ENCODE measurements at places on chromosomes 13 and 19.

GRCh38 chr19:31451686-31452330 lies 102.6 kb upstream of the TSHZ3 start:
- no peak for DNase-seq

- peak; percentile 24 for DNase-seq
Observed at GRCh38 chr13:59532405-59532804, 631.3 kb downstream of the DIAPH3 start.

DNA sequence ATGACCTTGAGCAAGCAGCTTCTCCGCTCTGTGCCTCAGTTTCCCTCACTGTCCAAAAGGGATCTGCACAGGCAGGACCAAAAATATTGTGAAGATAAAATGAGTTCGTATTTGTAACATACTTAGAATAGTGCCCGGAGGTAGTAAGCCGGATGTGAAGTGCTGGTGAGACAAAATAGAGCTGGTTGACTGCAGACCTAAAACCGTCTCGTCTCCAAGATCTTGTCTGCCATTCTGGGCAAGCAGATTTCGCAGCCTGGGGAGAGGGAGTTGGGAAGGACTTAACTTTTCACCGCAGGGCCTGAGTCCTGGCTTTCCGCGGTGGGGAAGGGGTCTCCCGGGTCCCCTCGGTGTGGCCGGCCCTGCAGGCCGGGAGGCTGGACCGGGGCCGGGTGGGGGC lies 8.2 kb upstream of the BBC3 start:
- no peak for DNase-seq

DNA sequence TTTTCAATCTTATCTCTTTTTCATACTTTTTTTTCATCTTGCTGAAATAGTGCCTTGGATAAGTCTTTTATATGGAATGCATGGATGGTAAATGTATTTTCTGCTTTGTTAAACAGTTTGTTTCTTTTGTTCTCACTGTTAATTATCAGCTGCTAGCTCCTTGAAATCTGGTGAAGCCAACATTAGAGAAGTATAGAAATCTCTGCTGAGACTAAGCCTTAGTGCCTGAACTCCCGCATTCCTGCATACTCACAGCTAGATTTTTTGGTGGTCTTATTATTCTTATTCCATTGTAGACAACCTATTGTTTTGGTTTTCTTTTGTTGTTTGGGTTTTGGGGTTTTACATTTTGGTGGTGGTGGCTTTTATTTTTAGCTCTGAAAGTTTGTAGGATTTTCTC lies 48.4 kb downstream of the DNAJC15 start:
- DNase-seq = no peak

DNA sequence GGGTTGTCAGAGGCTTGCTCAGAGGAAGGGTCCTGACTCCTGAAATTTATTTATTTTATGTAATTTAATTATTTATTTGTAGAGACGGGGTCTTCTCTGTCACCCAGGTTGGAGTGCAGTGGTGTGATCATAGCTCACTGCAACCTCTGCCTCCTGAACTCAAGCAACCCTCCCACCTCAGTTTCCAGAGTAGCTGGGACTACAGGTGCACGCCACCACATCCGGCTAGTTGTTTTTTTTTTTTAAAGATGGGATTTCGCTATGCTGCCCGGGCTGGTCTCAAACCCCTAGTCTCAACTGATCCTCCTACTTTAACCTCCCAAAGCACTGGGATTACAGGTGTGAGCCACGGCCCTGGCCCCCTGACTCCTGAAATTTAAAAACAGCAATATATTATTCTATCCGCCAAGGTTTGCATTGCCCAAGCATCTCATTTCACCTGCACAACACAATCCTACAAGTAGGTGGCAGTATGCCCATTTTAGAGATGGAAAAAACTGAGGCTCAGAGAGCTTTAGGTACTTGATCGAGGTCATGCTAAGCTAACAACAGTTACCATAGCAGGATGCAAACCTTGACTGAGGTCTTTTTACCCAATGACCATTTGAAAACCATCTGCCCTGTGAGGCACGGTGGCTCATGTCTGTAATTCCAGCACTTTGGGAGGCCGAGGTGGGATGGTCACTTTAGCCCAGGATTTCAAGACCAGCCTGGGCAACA lies 18.1 kb downstream of the ARHGEF18 start:
- peak; percentile 40 for DNase-seq

DNA sequence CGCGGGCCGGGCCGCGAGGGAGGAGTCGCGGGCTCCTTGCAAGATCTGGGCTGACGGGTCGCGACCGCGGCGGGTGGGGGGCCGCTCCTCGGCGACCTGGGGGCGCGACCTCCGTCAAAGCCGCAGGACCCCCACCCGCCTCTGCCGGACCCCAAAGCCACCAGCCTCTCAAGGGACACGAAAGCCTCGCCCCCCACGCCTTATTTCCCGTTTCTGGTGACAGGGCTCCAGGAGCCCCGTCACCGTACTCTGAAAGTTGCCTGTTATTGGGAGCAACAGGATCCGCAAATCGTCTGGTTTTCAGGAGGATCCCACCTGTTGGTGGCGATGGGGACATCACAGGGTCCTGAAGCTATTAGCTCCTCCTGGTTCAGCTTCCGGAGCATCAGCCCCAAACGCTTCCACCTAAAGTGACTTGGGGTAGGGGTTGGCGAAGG lies 530 bp downstream of the MAU2 start:
- DNase-seq = peak; percentile 35

DNA sequence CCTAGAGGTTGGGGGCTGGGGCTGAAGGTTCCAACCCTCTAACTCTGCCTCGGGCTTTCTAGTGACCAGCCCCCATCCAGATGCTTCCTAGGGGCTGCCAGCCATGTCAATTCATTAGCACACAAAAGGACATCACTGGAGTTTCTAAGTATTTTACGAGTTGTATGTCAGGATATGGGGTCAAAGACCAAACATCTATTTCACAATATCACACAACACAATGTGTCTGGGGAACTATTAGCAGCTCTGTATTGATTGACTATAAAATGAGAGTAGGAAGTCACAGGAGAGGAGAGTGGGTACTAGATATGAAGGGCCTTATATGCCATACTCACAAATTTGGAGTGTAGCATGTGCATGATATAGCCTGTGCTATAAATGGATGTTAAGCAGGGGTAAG lies 42.1 kb downstream of the LPAR6 start:
- DNase-seq = no peak

DNA sequence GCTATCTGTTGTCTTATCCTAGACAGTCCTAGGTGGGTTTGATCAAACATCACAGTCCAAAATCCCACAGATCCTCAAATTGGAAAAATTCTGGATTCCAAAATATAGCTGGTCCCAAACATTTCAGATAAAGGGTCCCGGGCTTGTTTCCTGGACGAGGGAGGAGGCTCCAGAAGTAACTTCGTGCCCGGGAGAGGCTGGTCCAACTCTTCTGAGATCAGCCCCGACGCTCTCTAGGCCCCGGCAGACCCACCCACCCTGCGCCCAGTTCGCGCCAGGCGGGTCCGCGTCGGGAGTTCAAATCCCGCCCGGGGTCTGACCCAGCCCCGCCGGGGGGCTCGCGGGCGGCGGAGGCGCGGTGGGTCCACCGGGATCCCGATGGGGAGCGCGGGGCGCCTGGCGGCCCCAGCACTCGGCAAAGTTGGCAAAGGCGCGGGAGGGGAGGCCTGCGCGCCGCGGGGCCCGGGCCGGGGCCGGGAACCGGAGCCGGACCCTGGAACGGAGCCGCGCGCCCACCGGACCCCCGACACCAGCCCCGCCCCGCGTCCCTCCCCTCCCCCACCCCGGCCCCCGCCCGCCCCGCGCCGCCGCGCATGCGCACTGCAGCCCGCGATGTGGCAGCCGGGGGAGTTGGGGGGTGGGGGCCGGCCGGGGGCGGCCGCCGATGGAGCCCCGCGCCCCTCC lies 513 bp downstream of the MIER2 start:
- peak; percentile 57 for DNase-seq

DNA sequence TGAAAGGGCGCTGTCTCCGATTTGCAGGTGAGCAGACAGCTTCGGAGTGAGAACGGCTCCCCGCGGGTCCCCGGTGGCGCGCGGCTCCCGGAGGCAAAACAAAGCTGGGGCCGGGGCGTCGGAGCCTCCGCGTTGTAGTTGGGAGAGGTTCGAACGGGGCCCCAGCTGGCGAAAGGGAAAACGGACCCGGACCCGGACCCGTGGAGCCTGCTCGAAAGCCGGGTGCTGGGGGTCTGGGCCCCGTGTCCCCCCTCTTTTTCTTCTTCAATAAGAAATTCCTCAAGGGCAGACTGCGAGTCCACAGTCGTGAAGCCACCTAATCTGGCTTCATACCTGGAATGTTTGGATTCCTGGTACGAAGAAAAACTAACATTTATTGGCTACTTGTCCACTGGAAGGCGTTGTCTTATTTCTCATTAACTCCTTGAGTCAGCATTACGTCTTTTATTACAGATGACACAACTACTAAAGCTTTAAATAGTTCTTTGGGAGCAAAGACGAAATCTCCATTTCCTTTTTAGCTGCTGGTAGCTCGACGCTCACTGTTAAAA lies 632 bp upstream of the MTIF3 start:
- DNase-seq = peak; percentile 50

- DNase-seq = no peak
Observed at GRCh38 chr19:11265785-11266236, 3.5 kb upstream of the DOCK6 start.

- no peak for DNase-seq
Observed at GRCh38 chr19:15864824-15865223, 33.0 kb downstream of the CYP4F2 start.

DNA sequence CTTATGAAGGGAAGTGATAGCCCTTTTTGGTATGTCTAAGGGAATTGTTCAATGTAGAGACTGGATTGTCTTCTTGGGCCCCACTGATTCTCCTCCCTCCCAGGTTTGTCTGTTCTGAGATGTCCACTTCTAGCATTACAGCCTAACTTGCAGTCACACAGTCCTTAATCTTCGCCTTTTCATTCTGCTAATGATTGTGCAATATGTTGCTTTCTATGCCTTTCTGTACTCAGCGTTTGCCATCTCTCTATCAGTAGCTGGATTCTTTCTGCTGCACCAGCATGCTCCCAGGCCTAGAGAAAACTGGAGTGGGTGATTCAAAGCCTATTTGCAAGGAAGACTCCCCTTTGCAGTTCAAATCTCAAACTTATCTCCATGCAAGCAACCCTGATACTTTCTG lies 307.5 kb upstream of the DACH1 start:
- no peak for DNase-seq

DNA sequence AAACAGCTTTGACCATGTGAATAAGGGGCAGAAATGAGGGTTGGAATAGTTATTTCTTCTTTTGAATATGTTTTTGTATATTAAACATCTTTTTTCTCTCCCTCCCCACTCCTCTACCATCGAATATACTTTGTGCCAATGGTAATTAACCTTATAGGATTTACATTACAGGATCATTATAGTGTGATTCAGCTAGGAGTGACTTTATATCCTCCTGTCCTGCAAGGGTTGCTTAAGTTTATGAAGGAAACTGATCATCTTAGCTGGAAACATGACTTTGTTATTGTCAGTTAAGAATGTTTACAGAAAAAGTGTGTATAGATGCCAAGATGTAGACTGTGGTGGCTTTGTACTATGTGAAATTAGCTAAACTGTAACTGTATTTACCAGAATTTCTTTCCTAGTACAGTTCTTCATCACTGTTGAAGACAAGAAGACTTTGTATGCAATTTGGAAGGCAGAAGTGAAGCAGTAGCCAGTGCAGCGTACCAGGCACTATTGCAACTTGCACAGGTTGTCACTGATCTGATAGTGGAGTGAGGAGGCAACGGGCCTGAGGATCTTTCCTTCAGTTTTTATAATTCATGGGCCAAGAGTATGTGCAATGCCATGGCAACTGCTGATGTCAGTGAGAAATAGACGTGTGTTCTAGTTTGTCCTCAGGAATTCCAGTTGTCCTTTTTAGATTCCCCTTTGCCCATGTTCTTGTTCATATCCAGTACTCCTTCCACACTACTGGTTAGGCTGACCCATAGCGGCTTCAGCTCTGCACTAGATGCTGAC lies 8.2 kb upstream of the PAN3 start:
- no peak for DNase-seq

GRCh38 chr19:52963247-52963618 lies 552 bp upstream of the ZNF816 start:
- DNase-seq = no peak

DNA sequence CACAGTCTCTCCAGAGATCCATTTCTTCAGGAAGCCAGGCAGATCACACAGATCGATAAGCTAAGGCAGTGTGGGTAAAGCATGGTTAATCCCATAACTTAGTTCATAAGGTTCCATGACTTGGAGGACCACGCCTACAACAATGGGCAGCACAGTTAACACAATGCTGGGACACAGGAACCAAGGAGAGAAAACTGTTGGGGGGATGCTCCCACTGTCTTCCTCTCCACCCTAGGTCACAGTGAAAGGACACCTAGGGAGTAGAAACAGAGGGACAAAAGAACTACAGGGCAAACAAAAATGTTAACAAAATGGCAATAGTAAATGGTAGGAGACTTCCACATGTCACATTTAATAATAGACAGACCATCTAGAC lies 20.8 kb upstream of the ZNF181 start:
- no peak for DNase-seq

DNA sequence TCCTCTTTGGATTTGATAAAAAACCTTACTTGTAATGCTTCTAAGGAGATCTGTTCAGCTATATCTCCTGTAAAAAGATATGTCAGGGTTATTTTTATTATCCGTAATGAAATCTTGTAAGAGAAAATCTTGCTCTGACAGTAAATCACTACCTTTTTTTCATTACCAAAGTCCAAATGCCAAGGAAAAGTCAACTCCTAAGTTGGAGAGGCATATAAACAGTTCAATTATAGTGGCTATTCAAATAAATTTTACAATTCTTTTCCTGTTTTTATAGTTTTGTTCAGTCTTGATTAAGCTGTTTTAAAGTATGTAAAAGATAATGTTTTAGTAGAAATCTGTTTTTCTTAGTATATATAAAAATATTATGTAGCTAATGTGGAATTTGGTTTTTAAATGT lies 9.0 kb downstream of the KCTD4 start:
- DNase-seq = no peak

- no peak for DNase-seq
Observed at GRCh38 chr13:35136585-35136984, 194.5 kb downstream of the NBEA start.

DNA sequence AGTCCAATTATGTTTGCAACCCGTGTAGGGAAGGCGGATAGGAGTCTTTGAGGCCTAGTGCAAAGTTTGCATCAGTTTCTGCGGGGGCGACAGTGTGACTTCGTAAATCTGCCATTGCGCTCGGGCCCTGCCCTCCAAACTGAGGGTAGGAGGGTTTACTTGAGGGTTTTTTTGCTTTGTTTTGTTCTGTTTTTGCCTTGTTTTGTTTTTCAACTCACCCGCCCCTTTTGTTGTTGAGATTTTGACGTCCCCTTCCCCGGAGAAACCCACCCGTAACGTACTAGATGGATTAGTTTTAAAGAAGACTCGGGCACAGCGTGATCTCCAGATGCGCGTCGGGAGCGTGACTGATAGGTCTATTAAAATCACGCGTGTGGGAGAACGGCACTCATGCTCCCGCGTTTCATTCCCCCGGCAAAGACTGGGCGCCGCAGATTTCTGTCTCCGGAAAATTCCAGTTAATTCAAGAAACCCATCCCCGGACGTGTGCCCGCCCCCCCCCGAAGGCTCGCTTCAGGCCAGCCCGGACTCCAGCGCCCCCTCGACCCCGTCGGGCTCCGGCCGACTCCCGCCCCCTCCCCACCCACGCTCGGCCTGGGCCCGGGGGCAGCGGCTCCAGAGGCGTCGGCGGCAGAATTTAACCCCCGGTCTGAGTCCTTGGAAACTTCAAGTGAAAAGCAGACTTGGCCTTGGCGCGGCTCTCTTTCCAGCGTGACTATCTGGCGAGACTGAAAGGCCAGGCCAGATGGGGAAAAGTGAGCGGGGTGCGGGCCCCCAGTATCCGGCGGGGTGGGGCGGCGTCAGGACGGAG lies 5.0 kb downstream of the SOX1 start:
- no peak for DNase-seq

Measured in astrocyte of the hippocampus (primary cell).